ENCODE measurements at places on chromosomes 2 and 18. TPM values are rescaled to one million over a fixed set of nuclear protein-coding genes. Genes with fewer than 3 reads are reported as not detected.
A peak's percentile ranks its signal among the peaks of the same experiment; 100 is the strongest.

GRCh38 chr2:84940088-84940470 is 30.9 kb upstream of the KCMF1 start:
- H3K4me1 ChIP-seq, result peaks cover 31% of the 10 kb centered on the region
- no peaks in the 10 kb centered on the region for H3K27me3 ChIP-seq
- H3K4me3 ChIP-seq, result no peak overlapping the region
- DNase-seq, result no peak
- peak overlapping the region; percentile 93 for H3K27ac ChIP-seq
- no peaks in the 10 kb centered on the region for H3K36me3 ChIP-seq

DNA sequence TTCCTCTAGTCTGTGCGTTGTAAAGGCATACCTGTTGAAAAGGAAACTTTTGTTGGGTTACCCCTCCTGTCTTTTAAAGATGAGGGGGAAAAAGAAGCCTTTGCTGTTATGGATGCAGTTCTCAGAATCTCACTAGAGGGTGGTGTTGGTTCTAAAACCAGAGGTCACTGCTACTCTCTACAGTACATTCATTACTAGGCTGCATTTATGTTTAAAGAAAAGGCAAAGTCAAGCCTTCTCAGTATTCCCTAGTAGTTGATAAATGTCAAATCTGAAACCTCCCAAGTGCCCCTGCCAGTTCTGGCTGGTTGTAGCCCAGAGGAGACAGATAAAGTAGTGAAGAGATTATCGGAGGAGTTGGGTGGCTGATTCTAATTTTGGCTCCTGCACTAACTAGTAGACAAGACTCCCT is 1.4 kb upstream of the PLCL1 start:
- peaks cover 18% of the 10 kb centered on the region for H3K4me1 ChIP-seq
- no peak overlapping the region for H3K27ac ChIP-seq
- no peak for DNase-seq

ZBTB7C gene
- total RNA-seq, result not detected

IL36RN gene
- total RNA-seq, result not detected

ALPG gene
- total RNA-seq, result not detected

DNA sequence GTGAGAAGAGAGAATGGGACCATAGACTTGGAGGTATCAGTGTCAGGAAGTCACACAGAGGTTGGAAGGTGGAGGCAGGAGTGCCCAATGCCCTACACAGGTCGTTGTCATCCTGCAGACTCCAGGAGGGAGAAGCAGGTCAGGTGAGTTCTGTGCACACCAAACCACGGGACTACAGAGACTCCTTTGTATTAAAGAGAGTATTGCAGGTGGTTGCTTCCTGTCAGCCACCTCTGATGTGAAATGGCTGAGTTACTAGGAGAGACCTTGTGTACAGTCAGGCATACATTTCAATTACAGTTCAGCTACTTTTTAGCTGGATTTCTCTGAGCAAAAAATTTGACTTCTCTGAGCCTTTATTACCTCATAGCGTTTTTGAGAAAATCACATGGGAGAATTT is 51.6 kb downstream of the SPP2 start:
- H3K27ac ChIP-seq, result no peak overlapping the region
- no peak overlapping the region for H3K4me3 ChIP-seq
- no peaks in the 10 kb centered on the region for H3K36me3 ChIP-seq
- no peaks in the 10 kb centered on the region for H3K27me3 ChIP-seq
- DNase-seq, result peak; percentile 7
- peaks cover 26% of the 10 kb centered on the region for H3K4me1 ChIP-seq

SEMA4F gene
- 12.2 TPM for total RNA-seq

SLC16A14 gene
- 0.41 TPM for total RNA-seq

DNA sequence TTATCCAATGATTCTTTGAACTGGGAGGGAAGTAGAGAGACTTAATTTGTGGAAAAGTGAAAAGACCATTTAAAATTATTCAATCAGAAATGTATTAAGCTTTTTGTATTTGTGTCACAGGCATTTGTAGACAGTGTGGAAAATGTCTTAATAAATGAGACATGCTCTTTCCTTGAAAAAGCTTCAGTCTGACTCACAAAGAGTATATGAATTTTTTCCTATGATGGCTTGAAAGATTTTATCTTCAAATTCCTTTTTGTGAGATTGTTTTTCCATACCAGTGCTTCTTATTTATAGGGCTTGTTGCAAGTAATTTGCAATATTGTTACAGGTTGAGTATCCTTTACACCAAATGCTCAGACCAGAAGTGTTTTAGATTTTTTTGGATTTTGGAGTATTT is 39.5 kb downstream of the STON1 start:
- H3K27me3 ChIP-seq, result no peaks in the 10 kb centered on the region
- no peak overlapping the region for H3K27ac ChIP-seq
- no peaks in the 10 kb centered on the region for H3K36me3 ChIP-seq
- no peak for DNase-seq
- H3K4me1 ChIP-seq, result no peaks in the 10 kb centered on the region
- H3K4me3 ChIP-seq, result no peak overlapping the region

- no peaks in the 10 kb centered on the region for H3K36me3 ChIP-seq
- DNase-seq, result no peak
- H3K27ac ChIP-seq, result peak overlapping the region; percentile 48
- no peaks in the 10 kb centered on the region for H3K27me3 ChIP-seq
Measured at GRCh38 chr2:211611061-211611518, 927.5 kb downstream of the ERBB4 start.

DNA sequence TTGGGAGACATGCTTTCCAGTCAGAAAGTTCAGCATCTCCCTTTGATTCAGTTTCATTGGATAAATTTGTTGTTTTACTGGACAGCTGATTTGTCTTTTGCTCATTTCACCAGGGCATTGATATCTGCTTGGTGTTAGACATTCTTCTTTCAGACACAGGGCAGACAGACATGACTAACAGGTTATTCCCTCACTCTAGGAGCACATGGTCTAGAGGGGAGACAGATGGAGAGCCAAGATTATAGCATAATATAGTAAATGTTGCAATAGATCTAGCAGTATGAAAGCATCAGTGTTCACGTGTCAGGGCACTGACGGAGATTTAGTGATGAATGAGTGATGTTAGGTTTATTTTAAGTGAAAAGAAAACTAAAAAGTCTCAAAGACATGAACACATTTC is 187.0 kb upstream of the CYRIA start:
- DNase-seq, result no peak
- H3K4me1 ChIP-seq, result no peaks in the 10 kb centered on the region
- no peaks in the 10 kb centered on the region for H3K27me3 ChIP-seq
- no peak overlapping the region for H3K27ac ChIP-seq
- no peak overlapping the region for H3K4me3 ChIP-seq
- no peaks in the 10 kb centered on the region for H3K36me3 ChIP-seq

TMEM169 gene
- 3.0 TPM for total RNA-seq

MC2R gene
- total RNA-seq, result not detected

GRCh38 chr2:133506996-133507395 is 61.3 kb downstream of the NCKAP5 start:
- H3K27me3 ChIP-seq, result no peaks in the 10 kb centered on the region
- no peak for DNase-seq
- H3K4me1 ChIP-seq, result no peaks in the 10 kb centered on the region
- no peak overlapping the region for H3K4me3 ChIP-seq
- H3K36me3 ChIP-seq, result no peaks in the 10 kb centered on the region

DNA sequence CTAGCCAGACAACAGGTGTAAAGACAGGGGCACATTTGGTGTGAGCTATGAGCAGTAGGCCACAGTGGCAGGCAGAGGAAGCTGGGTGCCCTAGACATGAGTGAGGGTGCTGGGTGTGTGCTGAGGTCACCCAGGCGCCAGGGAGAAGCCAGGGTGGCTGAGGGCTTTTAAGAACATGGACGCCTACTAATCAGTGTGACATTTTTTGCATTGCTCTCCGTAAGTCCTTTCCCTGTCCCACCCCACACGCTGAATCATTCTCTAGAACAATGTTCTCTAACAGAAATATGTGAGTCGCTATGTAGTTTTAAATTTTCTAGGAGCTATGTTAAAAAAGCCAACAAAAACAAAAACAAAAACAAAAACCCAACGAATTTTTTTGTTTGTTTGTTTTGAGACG is 204.5 kb upstream of the REV1 start:
- DNase-seq, result no peak
- H3K4me1 ChIP-seq, result no peaks in the 10 kb centered on the region
- no peak overlapping the region for H3K4me3 ChIP-seq
- no peaks in the 10 kb centered on the region for H3K36me3 ChIP-seq
